ENCODE measurements at places on chromosomes 5 and 9.

DNA sequence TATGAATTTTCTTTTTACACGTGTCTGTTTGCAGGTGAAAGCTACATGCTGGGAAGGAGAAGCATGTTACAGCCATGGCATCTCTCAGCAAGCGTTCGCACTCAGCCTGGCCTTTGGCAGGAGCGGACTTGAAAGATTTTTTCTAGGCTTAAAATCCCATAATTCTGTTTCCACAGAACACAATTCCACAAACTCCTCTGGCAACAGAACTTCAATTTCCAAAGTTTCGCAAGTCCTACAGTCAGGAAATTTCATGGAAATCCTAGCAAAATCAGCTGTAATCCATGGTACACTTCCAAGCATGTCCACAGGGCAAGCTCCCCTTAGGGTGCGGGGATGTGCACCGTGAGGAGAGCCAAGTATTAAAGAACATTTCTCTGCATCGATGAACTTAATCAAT lies 35.9 kb downstream of the SUB1 start:
- DNase-seq: no peak

GRCh38 chr5:55437859-55438206 lies 96.9 kb downstream of the PLPP1 start:
- no peak for DNase-seq

GRCh38 chr9:13939134-13939533 lies 374.8 kb downstream of the NFIB start:
- DNase-seq: no peak

GRCh38 chr5:166596043-166596442 lies 1695.4 kb upstream of the WWC1 start:
- no peak for DNase-seq

GRCh38 chr5:145161391-145161790 lies 673.8 kb downstream of the PRELID2 start:
- DNase-seq: no peak

DNA sequence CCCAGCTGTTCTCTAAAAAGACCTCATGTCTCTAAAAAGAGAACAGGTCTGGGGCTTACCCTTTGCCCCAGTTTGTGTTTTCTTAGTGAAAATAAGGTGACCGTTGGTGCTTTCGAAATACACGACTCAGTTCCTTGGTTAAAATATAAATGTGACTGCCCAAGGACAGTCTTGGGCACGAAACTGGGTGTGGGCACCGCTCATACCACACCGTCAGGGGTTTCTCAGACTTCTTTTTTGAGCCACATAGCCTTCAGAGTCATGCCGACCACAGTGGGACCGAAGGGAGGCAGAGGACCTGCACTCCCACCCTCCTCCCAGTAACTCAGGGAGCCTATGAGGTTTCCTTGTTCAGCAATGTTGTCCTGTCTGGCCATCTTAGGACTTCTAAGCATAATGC lies 6.5 kb downstream of the SNX18 start:
- no peak for DNase-seq

GRCh38 chr5:137199201-137199600 lies 299.9 kb downstream of the SPOCK1 start:
- DNase-seq: no peak

DNA sequence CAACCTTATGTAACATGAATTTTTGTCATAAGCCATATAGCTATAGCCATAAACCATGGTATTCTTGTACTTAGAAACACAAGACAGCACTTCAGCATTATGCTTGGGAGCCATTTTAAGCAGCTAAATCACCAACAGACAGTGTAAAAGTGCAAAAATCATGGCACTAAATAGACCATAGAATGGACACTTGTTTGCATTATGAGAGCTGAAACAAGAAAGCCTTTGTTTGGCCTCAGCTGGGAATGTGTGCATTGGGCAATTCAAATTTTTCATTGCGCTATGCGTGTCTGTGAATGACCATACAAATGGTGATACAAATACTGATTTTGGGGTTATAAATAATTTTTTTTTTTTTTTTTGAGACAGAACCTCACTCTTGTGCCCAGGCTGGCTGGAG lies 23.7 kb downstream of the KDM4C start:
- DNase-seq: no peak

DNA sequence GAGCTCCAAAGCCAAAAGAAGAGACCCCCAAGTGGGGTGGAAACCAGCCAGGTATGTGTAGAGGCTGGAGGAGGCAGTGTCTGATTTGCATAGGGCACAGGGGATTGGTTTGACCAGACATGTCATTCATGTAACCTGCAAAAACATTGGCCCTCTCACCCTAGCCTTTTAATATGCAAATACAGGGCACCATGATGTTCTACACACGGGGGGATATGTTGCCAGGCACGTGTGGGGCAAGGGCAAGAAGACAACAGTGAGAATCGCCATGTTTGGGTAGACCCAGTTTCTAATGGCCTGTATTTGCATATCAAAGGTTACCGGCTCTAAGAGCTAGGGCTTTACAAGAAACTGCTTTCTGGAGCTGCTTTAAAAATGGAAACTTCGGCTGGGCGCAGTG lies 208.9 kb downstream of the GOLPH3 start:
- DNase-seq: no peak

DNA sequence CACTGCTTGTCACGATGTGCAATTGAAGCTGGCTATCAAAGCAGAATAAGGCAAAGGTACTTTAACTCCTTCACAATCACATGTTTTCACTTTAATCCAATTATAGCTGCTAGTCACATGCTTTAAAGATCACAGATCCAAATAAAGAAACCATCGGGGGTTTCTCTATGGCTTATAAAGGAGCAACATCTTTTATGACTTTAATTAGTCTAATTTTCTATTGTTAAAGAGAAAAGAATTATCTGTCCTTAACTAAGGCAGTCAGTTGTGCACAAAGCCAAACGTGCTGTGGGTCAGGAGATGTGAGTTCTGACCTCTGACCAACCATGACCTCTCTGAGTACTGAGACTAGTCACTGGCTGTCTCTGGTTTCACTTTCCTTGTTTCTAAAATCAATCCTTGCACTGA lies 561.1 kb downstream of the RAB3C start:
- DNase-seq: no peak

DNA sequence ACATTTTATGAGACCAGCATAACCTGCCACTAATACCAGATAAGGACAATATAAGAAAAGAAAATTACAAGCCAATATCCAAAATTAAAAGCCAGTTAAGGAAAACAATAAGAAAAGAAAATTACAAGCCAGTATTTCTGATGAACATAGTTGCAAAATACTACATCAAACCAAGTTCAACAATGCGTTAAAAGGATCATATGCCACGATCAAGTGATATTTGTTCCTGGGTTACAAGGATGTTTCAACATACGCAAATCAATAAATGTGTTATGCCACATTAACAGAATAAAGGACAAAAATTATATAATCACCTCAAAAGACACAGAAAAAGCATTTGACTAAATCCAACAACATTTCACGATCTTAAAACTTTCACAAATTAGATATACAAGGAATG lies 431.9 kb downstream of the ELAVL2 start:
- no peak for DNase-seq

- DNase-seq: no peak
These were observed 25.9 kb upstream of the MEGF9 start for GRCh38 chr9:120740132-120740531.

DNA sequence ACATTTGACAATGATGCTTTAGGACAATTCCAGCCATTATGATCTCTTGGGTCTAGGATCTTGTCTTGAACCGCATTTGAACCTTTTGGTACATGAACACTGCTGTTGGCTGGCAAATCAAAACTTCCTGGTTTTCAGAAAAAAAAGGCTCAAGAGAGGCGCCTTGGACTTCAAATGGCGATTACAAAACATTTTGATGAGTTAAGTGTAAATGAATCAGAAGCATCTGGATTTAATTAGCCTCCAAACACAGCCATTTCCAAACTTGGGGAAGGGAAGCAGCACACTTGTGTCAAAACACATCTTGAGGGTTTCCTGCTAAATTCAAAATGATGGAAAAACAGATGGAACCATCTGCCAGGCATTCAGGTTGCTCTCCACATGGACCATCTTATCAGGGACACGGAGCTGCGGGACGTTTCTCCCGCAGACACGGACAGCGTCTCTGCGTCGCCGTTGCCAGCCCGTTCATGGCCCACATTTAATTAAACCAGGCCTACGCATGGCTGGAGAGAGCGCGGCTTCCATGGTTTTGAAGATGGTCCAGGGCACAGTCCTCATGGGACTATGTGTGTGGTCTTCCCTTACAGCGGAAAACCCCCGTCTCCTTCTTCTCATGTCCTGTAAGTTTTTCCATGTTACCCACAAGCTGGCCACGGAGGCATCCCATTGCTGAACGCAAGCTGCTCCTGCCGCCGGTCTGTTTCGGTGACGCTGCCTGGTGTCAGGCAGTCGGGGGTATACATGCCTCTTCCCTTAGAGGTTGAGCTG lies 55.8 kb upstream of the PTCH1 start:
- no peak for DNase-seq

DNA sequence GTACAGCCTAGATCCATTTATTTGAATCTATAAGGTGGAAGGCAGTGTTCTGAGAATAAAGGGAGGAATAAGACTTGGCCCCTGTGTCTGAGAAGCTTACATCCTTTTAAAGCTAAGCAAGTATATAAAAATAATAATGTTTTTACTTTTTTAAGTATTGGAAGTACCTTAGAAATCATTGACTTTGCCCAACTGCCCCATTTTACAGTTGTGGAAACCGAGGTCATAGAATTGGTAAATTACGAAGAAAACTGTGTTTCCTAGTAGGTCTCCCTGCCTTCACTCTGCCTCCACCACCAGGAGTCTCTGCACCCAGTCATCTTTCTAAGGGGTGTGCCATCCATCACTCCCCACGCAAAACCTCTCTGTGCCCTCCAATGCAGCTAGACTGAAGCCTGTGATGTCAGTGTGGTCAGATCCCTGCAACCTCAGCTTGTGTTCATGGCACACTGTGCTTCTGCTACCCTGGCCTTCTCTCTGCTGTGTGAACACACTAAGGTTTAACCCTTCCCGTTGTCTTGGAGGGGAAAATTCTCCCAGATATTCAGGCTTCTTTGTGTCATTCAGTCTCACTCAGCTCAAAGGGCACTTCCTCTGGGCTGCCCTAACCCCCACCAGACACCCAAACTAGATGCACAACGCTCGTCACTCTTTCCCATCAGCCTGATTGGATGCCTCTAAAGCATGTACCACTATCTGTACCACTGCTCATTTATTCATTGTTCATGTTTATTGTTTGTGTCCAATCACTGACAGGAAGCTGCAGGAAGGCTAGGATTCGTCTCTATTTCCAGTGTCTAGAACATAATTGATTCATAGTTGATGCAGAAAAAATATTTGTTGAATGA lies 18.2 kb downstream of the ADRB2 start:
- no peak for DNase-seq

DNA sequence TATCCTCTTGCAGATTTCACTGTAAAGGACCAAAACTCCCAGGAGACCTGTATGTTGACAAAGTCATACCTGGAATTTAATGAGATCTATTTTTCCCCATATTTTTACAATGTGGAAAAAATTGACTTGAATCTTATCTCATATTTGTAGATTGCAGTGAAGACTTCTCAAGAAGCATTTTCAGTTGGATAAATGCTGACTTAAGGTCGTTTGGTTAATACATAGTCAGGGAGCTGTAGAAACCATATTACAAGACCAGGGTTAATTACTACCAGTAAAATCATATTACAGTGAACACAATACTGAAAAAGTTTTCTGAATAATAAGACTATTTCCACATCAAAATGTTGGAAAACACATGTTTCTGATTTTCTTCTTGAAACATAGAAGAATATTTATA lies 119.8 kb downstream of the ATG10 start:
- no peak for DNase-seq

GRCh38 chr9:29966247-29966646 lies 2393.0 kb upstream of the C9orf72 start:
- DNase-seq: no peak

GRCh38 chr9:114756920-114757319 lies 48.9 kb downstream of the TNFSF15 start:
- DNase-seq: no peak

DNA sequence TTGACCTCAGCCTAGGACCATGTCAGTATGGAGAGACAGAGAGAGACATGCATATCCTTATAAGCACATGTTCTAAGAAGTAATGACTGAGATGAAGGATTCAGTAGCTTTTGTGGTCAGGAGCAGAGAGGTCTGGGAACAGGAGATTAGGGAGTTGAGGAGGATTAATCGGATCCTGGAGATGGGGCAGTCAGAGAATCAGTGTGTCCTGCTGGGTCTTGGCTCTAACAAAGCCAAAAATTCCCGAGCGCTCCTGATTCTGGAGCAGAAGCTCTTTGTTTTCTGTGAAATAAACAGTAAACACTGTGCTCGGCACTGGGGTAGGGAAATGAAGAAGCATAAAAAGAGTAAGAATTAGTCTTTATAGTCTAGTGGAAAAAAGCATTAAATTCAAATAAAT lies 520.0 kb upstream of the CLINT1 start:
- no peak for DNase-seq

GRCh38 chr5:115487756-115488155 lies 56.8 kb downstream of the FEM1C start:
- no peak for DNase-seq

DNA sequence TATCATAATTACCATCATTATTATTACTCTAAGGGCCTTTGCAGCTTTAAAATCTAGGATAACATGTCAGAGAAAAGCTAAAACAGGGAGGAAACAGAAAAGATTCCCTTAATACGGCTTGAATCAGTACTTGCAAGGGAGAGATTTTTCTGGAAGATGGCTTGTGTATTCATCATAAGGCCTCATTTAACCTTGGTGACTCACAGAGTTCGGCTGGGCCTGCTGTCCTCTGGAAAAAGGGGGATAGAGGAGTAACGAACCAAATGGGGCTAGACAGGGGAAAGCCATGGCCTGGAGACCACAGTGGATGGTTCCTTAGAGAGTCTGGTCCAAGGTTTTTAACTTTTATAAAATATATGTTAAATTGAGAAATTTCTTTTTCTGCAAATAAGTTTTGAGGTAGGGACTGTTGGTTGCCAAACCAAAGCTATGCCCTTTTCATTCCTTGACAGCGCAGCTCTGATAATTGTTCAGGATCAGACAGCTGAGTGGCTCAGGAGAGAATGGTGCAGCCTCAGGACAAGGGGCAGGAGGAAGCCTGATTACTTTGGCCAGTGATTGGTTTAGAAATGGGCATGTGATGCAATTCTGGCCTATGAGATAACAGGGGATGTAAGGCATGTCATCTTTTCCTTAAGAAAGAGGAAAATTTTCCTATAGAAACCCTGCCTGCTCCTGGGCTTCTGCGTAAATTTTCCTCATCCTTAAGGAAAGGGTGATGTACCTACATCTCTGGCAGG lies 25.6 kb upstream of the GSN start:
- DNase-seq: no peak

DNA sequence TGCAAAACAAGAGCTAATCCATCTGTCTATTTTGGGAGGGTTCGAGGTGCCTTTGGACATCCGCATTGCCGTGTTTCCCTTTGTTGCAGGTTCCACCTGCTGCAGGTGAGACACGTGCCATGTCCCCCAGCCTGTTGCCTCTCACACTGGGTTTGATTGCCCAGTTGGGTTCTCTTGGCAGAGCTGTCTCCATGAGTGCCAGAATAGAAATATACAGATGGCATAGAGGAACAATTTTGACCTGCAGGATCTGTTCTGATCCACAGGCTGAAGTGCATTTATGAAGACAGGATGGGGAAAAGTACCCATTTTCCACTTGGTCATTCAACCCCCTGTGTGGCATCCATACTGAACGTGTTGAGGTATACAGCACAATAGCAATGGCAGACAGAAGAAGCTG lies 178.1 kb downstream of the SGCD start:
- no peak for DNase-seq

- no peak for DNase-seq
These were observed 67.9 kb downstream of the PSMB7 start for GRCh38 chr9:124347206-124347967.

GRCh38 chr5:113450462-113450861 lies 15.7 kb upstream of the TSSK1B start:
- DNase-seq: no peak
